ENCODE measurements at places on chromosomes 13 and 19. TPM values are rescaled to one million over a fixed set of nuclear protein-coding genes. Genes with fewer than 3 reads are reported as not detected.
A peak's percentile ranks its signal among the peaks of the same experiment; 100 is the strongest.

DNA sequence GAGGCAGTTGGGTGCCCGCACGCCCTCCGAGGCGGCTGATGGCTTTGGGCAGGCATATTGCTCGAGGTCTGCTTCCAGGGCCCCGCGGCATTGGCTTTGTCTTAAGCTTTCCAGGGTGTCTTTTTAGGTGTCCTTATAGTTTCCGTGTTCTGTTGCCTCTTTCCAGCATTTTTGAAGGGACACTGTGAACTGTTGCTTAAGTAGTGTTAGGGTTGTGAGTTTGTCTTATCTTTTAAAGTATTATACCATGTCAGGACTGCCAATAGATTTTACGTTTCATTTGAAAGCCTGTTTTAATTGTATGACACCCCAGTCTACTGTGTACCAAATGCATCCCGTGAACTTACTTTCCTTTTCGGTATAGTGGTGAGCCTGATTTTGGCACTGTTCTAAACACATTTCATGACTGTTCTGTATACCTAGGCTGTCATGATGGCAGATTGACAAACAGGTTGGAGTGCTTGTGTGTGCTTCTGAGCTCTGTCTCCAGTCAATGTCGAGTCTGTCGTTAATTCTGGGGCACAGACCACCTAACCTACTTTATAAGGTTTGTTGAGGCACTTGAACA, 656 bp downstream of the PCCA start:
- peak overlapping the region; percentile 90 for H3K4me3 ChIP-seq
- peaks cover 41% of the 10 kb centered on the region for H3K4me1 ChIP-seq
- no peaks in the 10 kb centered on the region for H3K36me3 ChIP-seq
- no peak for DNase-seq

DNA sequence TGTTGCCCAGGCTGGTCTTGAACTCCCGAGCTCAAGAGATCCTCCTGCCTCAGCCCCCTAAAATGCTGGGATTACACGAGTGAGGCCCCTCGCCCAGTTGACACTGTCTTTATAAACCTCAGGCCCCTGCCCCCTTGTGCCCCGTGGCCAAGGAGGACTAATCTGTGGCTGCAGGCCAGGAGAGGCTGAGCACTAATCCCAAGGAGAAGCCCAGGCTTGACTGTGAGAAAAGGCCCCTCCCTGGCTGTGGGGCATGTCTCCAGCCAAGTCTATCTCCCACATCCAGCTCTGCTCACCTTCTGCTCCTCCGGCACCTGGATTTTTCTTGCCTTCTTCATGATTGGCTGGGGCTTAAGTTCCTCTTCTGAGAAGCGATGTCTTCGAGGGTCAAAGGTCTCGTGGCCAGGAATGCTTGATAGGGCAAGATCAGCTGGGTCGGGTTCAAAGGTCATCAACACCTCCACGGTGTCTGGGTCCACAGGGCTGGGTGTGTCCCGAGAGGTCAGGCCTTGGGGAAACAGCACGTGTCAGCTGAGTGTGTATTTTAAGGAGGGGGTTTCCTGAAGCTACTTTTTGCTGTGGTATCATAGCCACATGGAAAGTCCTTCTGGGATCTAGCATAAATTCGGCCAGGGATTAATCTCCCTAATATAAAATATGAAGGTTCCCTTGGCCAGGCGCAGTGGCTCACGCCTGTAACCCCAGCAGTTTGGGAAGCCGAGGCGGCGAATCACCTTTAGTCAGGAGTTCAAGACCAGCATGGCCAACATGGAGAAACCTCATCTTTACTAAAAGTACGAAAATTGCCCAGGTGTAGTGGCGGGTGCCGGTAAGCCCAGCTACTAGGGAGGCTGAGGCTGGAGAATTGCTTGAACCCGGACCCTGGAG, 3.8 kb downstream of the DBP start:
- H3K27ac ChIP-seq, result peak overlapping the region; percentile 96
- no peaks in the 10 kb centered on the region for H3K27me3 ChIP-seq
- no peak for DNase-seq
- H3K36me3 ChIP-seq, result peaks cover 8% of the 10 kb centered on the region

DNA sequence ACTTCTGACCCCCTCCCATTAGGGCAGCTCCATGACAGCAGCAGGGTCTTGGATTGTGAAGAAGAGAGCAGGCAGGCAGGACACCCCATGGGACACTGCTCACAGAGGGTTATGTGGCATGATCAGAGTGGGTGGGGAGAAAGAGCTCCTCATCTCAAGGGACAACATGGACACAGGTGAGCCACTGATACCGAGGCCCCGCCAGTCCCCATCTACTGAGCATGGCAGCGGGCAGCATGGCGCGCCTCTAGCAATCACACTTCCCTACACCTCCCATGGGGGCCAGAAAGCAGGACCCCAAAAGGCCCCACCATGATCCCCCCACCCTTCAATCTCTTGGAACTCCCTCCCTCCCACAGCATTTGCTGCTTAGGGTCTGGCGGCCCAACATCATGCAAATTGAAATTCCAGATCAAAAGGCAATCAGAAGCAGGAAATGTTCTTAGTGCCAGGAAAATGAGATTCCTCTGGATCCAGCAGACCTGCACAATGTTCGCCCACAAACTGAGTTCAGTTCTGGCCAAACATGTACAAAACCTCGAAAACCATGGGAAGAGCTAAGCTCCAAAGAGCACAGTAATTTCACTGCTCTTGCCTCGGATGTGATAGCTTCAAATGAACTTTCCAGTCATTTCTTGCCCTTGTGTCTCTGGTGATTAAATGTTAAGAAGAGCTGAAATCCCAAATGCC, 14.8 kb downstream of the DOCK9 start:
- no peak for DNase-seq
- H3K27me3 ChIP-seq, result no peaks in the 10 kb centered on the region
- peaks cover 41% of the 10 kb centered on the region for H3K4me1 ChIP-seq
- no peak overlapping the region for H3K4me3 ChIP-seq
- peaks cover 9% of the 10 kb centered on the region for H3K36me3 ChIP-seq
- peak overlapping the region; percentile 11 for H3K27ac ChIP-seq

The GPR18 gene
- 31.1 TPM for total RNA-seq

The MYPOP gene
- total RNA-seq, result 10.5 TPM

The SHISA2 gene
- total RNA-seq, result 1.5 TPM

The RUVBL2 gene
- total RNA-seq, result 32.0 TPM

DNA sequence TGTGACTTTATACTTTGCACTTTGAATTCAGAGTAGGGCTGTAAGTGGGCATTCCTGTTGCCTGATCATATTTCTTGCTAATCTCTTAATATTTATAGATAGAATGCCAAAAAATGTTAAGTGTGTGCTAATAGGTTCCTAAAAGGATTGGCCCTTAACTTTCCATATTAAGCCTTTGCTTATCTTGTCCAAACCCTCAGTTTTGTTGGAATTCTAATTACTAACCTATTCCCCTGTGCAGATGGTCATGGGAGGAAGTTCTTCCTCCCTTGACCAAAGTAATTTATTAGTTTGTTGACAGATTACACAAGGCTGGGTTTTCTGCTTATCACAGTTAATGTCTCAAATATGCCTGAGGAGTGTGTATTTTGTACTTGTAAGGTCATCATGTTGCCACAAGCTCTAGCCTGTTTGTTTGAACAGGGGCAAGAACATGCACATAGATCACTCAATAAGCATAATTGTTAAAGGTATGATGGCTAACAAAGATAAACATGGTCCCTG, 541.1 kb upstream of the SPRY2 start:
- DNase-seq, result no peak
- H3K36me3 ChIP-seq, result no peaks in the 10 kb centered on the region
- no peak overlapping the region for H3K27ac ChIP-seq

- peak overlapping the region; percentile 62 for H3K27ac ChIP-seq
- H3K27me3 ChIP-seq, result no peaks in the 10 kb centered on the region
- DNase-seq, result no peak
- H3K36me3 ChIP-seq, result peaks cover 6% of the 10 kb centered on the region
- H3K4me3 ChIP-seq, result no peak overlapping the region
Observed at GRCh38 chr19:17865364-17866311, 5.9 kb downstream of the RPL18A start.

Measured in naive thymus-derived CD8-positive, alpha-beta T cell (primary cell).